B cell (primary cell): ENCODE measurements at places on chromosomes 4 and X. TPM values are rescaled to one million over a fixed set of nuclear protein-coding genes. Genes with fewer than 3 reads are reported as not detected.

- peak; percentile 45 for DNase-seq
Observed at GRCh38 chr4:77044461-77045150, 31.2 kb downstream of the CCNI start.

GRCh38 chrX:13658602-13659001 lies 5.7 kb downstream of the TCEANC start:
- peak; percentile 70 for DNase-seq

DNA sequence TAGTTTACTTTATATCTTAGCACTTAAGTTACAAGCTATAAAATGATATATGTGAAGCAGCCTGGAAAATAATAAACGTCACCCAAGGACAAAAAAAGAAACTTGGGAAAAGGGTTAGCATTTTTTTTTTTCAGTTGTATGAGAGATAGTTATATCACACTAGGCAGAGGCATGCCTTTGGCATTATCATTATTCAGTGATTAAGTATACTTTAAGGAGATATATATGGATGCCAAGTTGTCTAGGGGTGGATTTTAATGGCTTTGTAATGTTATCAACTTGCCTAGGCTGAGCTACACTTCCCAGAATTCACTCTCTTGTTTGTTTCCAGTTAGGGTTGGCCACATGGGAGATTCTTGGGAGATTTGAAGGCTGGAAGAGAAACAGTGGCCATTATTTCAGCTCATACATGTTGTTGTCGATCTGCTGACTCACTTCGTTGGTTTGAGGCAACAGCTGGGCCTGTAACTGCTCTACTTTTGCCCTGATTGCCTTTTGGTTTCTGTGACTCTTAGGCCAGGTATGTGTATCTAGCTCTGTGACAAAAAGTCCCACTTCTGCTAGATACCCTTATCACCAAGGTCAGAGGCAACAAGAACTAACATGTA lies 11.5 kb upstream of the SRPX start:
- DNase-seq: no peak

Gene CLNK
- 0.49 and 0.57 TPM in 2 replicates for total RNA-seq

Gene SSX3
- not detected in 2 replicates for total RNA-seq

GRCh38 chr4:142348613-142349021 lies 497.5 kb downstream of the INPP4B start:
- no peak for DNase-seq

- DNase-seq: no peak
Observed at GRCh38 chrX:145475725-145476124, 228.4 kb downstream of the SPANXN1 start.
